DMS79 (cell line): ENCODE measurements at places on chromosomes 7 and 10.

GRCh38 chr7:143003393-143004051 is 23.4 kb downstream of the OR9A2 start:
- DNase-seq, result peak; percentile 2

DNA sequence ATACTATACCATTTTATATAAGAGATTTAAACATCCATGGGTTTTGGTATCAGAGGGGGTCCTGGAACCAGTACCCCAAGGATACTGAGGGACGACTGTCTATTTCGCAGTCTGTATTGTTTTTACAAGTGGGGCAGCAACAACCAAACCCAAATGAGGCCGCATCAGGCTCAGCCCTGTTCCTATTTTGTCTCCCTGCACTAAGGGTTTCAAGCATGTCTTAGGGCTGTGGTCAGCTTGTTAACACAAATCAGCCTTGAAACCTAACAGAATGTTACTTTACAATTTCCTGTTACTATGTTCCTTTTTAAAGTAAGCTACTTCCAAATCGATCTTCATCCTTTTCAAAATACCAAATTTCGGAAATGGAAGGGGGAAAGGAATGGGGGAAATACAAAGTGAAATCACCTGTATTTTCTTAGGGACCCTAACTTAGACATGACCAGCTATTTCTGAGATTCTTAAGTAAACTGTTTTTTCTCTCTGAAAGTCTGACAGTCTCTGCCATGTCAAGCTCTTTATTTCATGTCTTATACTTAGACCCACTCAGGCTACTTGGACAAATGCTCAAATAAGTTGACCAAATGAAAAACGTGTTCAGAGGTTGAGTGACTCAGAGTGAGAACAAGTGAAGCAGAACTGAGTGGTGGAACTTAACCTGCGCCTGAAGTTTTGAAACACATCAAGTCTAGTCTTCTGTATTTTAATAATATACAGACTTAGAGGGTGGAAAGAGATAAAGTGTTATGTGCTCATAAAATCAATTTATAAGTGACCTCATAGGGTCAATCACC is 75.8 kb downstream of the C1GALT1 start:
- no peak for DNase-seq

DNA sequence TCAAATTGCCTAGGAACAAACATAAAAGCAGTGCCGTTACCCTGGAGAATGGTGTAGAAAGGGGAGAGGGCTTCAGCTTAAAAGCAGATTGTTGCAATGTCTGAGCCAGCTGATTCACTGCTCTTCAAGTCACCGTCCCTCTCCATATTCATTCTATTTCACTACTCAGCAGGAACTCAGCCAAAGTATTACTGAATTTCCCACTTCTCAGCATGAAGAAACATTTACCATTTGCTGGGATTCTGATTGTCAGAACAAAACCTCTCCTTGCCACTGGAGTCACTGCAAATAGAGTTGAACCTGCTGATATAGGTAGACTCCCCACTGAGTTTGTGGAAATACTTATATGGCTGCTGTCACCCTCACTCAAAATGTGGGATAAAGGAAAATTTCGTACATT is 71.7 kb downstream of the PPP1R17 start:
- no peak for DNase-seq

DNA sequence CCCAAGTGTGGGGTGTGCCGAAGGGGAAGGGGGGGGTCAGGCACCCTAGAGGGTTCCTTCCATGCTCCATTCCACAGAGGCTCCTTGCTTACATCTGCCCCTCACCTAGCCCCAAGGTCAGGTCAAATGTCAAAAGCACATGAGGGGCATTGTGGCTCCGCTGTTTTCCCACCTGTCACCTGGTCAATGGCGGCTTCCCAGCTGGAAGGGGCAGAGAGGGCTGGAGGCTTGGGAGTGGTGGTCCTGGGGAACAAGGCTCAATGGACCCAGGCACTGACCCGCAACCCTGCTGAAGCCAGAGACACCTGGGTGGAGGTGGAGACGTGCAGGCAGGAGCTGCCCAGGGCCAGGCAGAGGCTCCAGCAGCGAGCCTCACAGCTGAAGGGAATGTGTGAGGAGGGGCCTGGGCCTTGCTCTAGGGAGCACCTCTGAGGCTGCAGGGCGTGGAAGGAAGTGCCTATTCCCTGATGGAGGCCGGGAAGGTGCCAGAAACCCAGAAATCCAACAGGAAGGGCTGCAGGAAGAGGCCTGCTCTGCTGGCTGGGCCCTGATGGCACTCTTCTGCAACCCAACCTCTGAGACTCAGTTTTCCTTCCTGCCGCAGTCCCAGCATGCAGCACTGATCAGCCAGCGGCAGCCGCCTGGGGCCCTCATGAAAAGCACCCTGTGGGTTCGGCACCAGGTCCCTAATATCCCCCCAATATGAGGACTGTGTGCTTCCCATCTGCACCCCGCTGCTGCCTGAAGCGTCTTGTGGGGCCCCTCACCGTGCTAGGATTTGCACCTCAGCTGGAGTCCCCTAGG is 16.0 kb downstream of the RASGEF1A start:
- DNase-seq, result no peak

- DNase-seq, result no peak
These were observed 62.7 kb upstream of the CARD11 start for GRCh38 chr7:3106361-3106826.

DNA sequence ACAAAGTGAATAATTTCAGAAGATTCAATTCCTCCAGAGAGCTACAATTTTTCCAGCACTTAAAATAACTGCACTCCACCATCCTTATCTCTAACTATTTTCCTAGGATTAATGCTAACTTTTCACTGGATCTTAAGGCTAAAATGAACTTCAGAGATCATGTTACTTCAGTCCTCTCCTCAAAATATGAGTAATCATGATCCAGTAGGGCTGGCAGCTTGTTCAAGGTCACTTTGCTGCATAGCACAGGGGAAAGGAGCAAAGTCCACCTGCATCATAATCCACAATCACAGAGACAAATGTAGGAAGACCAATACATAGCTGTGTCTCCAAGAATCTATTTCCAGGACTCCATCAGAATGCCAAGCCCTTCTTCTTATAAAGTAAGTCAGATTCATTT is 150.3 kb downstream of the LRRTM3 start:
- no peak for DNase-seq

- no peak for DNase-seq
These were observed 344.7 kb downstream of the NEBL start for GRCh38 chr10:20552382-20552781.

DNA sequence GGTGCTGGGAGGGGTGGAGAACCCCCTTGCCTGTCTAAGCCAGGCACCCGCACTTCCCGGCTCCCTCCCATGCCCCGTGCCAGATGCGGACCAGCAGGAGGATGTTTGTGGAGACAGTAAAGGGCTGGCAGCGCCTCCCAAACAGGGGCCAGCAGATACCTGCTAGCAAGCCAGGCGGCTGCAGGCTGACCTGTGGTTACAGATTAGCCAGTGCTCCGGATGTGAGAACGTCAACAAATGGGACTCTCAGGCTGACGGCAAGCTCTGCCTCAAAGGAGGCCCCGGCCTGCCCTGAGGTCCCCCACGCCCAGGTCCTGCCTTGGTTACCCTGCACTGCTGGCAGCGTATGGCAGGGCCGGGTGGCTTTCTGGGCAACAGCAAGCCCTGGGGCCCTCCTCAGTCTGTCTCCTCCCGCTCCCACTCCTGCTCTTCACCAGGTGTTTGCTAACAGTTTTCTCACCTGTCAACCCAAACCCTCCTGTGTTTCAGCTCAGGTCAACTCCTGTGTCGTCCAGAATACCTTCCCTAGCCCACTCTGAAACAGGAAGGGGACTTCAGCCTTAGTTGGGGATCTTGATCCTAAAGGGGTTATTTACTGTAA is 85.4 kb downstream of the NEURL1 start:
- no peak for DNase-seq

DNA sequence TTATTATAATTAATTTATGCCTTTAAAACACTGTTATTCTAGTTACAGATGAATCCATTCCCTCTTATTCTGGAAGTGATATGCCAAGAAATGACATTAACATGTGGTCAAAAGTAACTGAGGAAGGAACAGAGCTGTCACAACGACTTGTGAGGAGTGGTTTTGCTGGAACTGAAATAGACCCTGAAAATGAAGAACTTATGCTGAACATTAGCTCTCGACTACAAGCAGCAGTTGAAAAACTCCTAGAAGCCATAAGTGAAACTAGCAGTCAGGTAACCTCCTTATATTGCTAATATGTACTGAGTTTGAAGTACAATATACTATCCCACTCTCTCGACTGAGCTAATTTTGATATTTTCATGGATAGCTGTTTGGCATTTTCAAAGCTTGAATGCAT is 81.6 kb downstream of the CYP51A1 start:
- no peak for DNase-seq

DNA sequence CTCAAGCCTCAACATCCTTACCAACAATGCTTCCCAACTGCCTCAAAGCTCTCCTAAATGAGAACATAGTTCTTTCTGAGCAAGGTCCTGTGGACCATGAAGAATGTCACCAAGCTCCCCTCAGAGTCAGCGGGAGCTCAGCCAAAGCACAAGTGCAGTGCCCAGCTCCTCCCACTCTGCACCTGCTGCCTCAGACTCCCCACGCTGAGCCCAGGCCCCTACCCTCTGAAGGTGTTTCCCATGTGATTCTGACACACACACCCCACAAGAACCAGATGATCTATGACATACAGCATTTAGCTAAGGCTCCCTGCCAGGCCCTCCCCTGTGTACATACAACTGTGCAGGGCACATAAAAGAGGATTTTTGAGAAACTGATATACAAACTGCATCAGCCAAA is 19.2 kb downstream of the ERCC6 start:
- DNase-seq, result no peak

- no peak for DNase-seq
These were observed 354.2 kb downstream of the GFRA1 start for GRCh38 chr10:115918812-115919211.

- no peak for DNase-seq
These were observed 31.9 kb downstream of the SLC26A4 start for GRCh38 chr7:107692501-107692900.

DNA sequence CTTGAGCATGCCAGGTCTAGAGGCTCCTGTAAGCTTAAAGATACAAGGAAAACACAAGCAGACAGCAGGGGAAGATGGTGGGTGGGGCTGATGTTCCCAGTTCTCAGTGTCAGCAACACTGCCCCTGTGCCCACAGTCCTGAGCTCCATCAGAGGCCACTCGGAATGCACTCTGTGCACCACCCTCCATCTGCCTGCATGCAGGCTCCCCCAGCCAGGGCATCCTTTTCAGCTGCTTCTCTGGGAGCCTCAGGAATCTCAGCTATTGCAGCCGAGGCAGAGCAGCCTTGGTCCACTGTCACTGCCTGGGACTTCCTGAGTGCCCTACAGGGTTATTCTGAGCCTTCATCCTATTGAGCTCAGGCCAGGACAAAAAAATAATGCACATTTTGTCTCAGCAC is 22.2 kb downstream of the LBX1 start:
- DNase-seq, result no peak

DNA sequence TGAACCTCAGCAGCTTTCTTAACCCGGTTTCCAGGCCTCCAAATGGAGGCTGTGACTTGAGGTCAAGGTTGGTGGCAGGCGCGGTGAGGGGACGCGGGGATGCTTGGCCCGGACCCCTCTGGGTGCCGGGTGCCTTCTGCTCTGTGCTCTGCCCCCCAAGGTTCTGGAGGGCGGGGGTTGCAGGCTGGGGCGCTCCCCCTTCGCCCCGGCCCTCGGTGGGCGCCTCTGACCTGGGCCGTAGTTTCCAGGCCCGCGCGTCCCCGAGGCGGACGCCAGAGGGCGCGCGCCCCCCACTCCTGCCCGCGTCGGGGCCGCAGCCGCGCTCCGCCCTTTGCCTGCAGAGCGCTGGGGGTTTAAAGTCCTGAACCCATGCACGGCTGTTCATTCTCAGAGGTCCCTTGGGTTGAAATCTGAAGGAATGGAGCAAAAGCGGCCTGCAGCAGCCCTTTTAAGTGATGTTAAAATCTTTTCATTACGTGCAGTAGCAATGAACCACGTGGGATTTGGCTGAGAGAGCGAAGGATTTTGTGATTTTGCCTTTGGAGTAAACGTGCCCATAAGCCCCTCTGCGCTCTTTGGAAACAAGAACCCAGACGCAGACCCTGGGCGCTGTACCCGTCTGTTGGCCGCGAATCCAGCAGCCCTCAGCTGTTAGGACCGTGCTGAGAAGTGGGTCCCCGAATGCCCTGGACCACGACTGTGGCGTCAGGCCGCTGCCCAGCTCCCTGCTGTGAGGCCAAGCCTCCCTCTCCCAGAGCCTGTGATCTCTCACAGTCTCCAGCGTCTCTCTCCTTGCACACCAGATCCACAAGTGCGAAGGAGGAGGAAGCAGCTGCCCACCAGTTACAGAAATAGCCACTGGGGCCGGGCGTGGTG is 135.0 kb downstream of the ACTR3B start:
- DNase-seq, result no peak

DNA sequence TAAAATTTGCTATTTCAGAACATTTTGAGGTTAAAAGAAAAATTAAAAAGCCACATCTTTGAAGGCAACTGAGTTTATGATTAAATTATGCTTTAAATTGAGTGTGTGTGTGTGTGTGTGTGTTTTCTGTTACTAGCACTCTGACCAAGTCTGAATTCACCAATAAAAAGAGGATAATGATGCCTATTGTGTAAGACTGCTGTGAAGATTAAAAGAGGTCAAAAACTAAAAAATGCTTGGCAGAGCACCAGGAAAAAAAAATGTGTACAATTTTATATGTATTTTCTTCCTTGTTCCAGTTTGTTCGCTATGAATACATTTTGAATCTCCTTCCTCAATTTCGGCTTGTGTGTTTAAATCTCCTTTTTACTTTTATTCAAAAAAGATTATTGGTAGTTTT is 316.6 kb upstream of the MAGI2 start:
- DNase-seq, result no peak

DNA sequence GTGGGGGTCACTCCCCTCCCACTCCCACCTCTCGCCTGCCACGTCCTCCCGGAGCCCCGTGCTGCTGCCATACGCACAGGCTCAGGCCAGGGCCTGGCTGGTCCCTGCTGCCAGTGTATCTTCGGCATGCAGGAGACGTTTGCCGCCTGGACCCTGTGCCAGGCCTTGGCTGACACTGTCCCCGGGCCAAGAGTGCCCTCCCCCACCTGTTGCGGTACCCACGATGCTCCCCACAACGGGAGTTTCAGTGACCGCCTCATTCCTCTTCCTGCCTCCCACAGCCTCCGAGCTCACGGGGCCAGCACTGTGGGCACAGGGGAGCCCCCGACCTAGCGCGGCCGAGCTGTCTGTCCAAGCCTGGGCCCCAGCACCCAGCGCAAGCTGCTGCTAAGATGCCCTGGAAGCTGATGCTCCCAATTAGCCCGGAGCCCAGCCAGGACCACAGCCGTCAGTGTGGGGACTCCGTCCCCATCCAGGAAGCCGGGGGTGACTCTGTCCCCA is 7.4 kb downstream of the TTYH3 start:
- no peak for DNase-seq

- DNase-seq, result no peak
These were observed 65.6 kb downstream of the SLC29A4 start for GRCh38 chr7:5348134-5349004.

- DNase-seq, result no peak
These were observed 7.0 kb upstream of the IGFBP1 start for GRCh38 chr7:45881280-45881758.

- no peak for DNase-seq
These were observed 1.8 kb downstream of the ARMC10 start for GRCh38 chr7:103076764-103077163.
